ENCODE measurements at places on chromosomes 7 and 10.

DNA sequence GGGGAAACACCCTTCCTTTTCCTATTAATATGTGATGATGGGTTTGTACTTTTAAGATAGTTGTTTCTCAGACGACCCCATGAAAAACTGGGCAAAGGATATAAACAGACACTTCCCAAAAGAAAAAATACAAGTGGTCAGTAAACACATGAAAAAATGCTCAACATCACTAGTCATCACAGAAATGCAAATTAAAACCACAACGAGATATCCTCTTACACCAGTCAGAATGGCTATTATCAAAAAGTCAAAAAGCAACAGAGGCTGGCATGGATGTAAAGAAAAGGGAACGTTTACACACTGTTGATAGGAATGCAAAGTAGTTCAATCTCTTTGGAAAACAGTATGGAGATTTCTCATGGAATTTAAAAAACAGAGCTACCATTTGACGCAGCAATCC is 111.4 kb upstream of the ZEB1 start:
- DNase-seq: no peak

DNA sequence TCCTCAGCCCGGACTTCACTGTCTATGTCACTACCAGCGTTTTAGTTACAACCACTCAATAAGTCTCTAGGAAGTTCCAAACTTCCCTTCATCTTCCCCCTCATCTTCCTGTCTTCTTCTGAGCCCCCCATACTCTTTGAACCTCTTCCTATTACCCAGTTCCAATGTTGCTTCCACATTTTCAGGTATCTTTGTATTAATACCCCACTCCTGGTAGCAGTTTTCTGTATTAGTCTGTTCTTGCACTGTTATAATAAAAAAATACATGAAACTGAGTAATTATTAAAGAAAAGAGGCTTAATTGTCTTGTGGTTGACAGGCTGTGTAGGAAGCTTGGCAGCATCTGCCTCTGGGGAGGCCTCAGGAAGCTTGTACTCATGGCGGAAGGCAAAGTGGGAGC is 218.6 kb downstream of the BICC1 start:
- no peak for DNase-seq

GRCh38 chr7:155287284-155287935 is 10.3 kb upstream of the INSIG1 start:
- no peak for DNase-seq

GRCh38 chr7:130900471-130901076 is 166.6 kb upstream of the KLF14 start:
- no peak for DNase-seq

DNA sequence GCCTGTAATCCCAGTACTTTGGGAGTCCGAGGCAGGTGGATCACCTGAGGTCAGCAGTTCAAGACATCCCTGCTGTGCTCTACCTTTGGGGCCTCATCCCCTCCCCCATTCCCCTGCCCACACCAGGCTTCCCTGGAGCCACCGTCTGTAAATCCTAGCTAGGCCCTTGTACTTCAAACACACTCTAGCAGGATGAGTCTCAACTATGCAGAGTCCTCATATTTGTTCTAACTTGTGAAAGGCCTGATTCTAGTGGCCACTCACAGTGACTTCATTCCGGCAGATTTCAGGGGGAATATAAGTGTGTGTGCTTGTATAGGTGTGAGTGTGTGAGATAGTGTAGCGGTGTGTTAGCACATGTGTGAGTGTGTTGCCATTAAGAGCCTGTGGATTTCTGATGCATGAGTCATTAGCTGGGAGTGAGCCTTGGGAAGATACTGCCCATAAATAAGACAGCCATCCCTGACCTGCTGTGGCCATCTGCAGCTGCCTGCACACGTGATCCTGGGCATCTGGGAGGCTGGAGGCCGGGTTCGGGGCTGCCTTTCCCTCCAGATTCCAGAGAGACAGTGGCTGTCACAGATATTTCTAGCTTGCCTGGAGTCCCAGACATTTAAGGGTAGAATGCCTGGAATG is 1.7 kb upstream of the NEURL1 start:
- DNase-seq: no peak

- DNase-seq: no peak
Observed at GRCh38 chr7:79284211-79284610, 169.3 kb downstream of the MAGI2 start.

DNA sequence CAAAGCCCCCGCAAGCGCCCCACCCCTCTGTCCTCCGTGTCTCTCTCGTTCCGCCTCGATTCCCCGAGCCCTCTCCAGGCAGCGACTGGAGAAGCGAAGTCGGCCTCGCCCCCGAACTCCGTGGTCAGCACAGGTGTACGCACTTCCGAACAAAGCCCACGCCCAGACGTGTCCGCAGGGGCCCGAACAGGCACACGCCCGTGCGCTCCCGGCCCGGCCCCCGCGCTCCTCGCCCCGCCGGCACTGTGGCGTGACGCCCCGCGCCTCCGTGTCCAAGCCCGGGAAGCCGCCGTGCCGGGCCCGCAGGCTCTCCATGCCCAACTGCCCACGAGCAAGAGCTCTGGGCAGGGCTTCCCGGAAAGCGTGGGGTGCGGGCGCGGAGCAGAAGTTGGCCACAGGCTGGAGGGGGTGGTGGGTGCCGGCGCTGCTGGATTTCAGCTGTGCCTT is 662 bp downstream of the NRCAM start:
- DNase-seq: no peak

DNA sequence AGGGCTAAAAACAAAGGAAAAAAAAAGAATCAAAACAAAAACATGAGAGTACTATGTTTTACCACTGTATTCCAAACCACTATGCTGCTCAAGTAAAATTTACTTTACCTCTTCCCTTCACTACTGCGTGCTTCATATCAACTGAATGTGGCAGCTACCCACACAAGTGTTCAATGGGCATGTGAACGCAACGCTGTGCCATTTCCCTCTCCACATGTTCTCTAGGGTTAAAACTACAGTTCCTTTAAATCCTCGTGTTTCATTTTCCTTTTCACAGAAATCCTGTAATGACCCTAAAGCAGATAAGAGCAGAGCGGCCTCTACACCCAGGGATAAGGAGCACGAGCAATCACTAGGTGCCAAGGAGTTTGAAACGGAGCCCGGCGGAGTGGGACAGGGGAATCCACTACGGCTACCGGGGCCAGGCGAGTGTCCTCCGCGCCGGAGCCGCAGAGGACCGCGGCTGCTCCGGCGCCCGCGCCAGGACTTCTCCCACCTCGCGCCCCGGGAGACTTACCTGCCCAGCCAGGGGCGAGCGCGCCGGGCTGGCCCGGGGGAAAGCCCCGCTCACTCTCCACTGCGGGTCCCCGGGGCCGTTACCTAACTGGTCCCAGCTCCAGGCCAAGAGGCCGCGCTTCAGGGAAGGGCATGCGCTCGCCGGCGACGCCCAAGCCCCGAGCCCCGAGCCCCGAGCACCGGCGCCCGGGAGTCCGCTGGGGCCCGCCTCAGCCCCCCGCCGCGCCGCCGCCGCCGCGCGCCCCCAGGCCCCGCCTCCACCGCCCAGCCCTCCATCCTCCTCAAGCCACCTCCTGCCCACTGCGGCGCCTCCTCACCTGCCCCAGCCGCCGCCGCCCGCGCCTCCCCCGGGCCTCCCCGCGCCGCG is 711 bp downstream of the NAMPT start:
- peak; percentile 27 for DNase-seq

GRCh38 chr7:49762666-49763065 is 10.8 kb upstream of the VWC2 start:
- no peak for DNase-seq

DNA sequence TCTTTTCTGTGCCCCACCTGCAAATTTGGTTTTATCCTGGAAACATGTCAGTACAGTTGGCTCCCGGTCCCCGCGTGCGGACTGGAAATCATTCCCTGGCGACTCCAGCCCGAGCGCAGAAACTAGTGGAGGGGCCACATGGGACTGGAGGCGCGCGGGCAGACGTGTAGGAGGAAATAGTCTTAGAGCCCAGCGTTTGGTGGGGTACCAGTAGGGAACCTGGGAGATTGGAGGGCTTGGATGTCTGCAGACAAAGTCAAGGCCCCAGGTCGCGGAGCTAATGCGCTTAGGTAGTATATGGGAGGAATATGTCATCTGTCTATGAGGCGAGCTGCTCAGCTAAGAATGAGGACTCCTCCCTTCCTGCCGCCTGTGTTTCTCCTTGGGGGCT is 1.3 kb downstream of the GALNT17 start:
- no peak for DNase-seq

DNA sequence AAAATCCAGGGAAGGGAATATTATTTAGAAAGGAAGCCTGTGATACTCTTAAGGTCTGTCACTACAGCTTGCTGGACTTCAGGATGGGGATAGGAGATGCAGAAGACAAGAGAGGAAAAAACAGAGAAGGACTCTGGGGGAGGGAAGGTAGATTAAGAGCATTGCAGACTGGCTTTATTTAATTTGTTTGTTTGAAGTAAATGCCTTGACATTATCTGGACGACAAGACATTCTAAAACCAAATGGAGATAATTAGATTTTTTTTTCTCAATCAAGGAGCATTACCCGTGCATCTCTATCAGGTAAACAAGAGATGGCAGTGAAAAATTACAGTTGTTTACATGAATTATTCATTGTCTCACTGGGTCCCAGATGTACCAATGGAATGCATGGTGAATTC is 24.3 kb downstream of the ACTA2 start:
- DNase-seq: no peak

- DNase-seq: no peak
Observed at GRCh38 chr7:44971188-44971901, 7.5 kb downstream of the MYO1G start.

GRCh38 chr7:142355328-142355727 is 97.5 kb upstream of the PRSS58 start:
- DNase-seq: no peak

GRCh38 chr7:105319578-105319977 is 69.1 kb downstream of the SRPK2 start:
- no peak for DNase-seq

DNA sequence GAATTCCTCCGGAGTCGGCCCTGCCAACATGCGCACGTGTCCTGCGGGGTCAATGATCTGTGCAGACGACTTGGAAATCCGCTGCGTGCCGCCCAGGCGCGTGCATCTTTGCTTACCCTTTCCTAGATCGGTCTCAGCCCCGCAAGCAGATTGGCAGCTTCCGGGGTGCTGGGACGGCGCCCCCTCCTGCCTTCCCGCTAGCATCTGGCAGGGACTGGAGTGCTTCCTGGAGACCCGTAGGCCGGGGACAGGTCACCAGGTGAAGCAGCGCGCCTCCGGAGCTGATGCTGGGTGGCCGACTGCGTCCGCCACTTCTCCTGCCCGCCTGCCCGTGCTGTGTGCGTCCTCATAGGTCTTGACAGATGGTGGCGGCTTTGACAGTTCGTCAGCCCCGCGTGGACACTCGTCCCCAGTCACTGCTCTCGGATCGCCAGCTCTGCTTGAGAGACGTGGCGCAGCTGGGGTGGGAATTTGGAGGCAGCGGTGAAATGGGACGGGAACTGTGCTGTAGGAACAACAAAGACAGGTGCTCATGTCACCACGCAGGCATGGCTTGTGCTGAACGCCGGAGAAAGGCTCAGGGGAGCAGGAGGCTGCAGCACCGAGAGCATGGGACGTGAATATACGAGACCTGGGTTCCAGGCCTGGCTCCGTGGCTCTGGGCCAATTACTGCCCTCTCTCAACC is 21.9 kb upstream of the KCNK18 start:
- no peak for DNase-seq

GRCh38 chr7:116669769-116670168 is 2.2 kb upstream of the MET start:
- no peak for DNase-seq

DNA sequence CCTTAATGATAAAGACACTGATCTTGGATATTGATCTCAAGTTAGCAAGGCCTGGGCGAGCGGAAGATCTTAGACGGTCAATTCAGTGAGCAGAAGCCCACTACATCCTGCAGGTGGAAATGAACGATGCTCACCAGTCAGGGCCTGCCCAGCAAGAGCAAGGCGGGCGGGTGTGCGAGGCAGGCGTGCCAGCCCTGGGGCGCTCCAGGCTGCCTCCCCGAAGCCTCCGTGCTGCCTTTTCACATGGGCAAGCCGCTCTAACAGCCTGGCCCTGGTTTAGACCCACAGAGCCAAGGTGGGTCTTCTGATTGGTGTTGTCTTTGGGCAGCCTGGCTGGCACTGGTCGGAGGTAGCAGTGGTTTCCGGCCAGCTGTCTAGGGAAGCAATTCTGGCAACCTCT is 475.1 kb upstream of the FOXK1 start:
- DNase-seq: no peak

DNA sequence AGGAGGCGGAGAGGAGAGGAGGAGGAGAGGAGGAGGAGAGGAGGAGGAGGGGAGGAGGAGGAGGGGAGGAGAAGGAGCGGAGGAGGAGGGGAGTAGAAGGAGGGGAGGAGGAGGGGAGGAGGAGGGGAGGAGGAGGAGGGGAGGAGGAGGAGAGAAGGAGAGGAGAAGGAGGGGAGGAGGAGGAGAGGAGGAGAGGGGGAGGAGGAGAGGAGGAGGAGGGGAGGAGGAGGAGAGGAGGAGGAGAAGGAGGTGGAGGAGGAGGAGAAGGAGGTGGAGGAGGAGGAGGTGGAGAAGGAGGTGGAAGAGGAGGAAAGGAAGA is 15.5 kb upstream of the CRCP start:
- DNase-seq: no peak

DNA sequence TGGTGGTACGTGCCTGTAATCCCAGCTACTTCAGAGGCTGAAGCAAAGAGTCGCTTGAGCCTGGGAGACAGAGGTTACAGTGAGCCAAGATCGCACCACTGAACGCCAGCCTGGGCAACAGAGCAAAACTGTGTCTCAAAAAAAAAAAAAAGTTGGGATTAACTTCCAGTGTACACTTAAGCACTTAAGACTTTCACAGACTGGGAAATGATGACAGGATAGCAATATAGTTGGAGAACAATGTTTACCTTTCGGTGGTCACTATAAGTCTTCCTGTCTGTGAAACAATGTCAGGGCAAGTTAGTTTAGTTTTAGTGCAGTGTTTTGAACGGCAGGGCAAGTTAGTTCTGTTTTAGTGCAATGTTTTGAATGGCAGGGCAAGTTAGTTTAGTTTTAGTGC is 130.2 kb downstream of the TPST1 start:
- no peak for DNase-seq

- no peak for DNase-seq
Observed at GRCh38 chr10:6781133-6781770, 201.2 kb upstream of the PRKCQ start.

- DNase-seq: no peak
Observed at GRCh38 chr7:36423633-36424032, 34.0 kb downstream of the ANLN start.

Data from central memory CD4-positive, alpha-beta T cell (primary cell).